ENCODE measurements at places on chromosomes 4 and X. TPM values are rescaled to one million over a fixed set of nuclear protein-coding genes. Genes with fewer than 3 reads are reported as not detected.

- no peaks in the 10 kb centered on the region for H3K4me1 ChIP-seq
- no peaks in the 10 kb centered on the region for H3K36me3 ChIP-seq
- H3K27me3 ChIP-seq: no peaks in the 10 kb centered on the region
- H3K4me3 ChIP-seq: no peak overlapping the region
- no peak for DNase-seq
Observed at GRCh38 chr4:112213091-112213490, 18.5 kb upstream of the AP1AR start.

AFF2 gene
- 41.0 TPM for total RNA-seq

GRCh38 chr4:3766785-3767569 is 792 bp downstream of the ADRA2C start:
- H3K27ac ChIP-seq: no peak overlapping the region
- peak overlapping the region; percentile 46 for H3K4me3 ChIP-seq
- no peaks in the 10 kb centered on the region for H3K4me1 ChIP-seq
- no peak for DNase-seq
- H3K27me3 ChIP-seq: peaks cover 58% of the 10 kb centered on the region

PRRG1 gene
- 15.2 TPM for total RNA-seq

- H3K36me3 ChIP-seq: no peaks in the 10 kb centered on the region
- DNase-seq: no peak
- H3K27ac ChIP-seq: no peak overlapping the region
- no peak overlapping the region for H3K4me3 ChIP-seq
- no peaks in the 10 kb centered on the region for H3K27me3 ChIP-seq
Observed at GRCh38 chr4:78596111-78596742, 44.7 kb downstream of the ANXA3 start.

DNA sequence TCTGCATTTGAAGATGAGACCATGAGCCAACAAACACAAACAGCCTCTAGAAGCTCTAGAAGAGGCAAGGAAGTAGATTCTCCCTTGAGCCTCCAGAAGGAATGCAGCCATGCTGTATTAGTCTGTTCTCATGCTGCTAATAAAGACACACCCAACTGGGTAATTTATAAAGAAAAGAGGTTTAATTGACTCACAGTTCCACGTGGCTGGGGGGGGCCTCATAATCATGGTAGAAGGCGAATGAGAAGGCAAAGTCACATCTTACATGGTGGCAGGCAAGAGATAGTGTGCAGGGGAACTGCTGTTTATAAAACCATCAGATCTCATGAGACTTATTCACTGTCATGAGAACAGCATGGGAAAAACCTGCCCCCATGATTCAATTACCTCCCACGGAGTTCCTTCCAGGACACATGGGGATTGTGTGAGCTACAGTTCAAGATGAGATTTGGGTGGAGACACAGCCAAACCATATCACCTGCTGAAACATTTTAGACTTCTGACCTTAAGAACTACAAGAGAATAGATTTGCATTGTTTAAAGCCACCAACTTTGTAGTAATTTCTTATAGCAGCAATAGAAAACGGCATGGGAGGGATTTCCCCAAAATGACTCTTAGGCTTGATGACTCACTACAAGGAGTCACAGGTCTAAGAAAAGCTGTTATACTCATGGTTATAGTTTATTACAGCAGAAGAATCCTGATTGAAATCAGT is 284.4 kb upstream of the SFRP2 start:
- H3K27me3 ChIP-seq: no peaks in the 10 kb centered on the region
- no peak for DNase-seq
- no peaks in the 10 kb centered on the region for H3K4me1 ChIP-seq

GRCh38 chrX:118504581-118504980 is 9.0 kb downstream of the DOCK11 start:
- no peaks in the 10 kb centered on the region for H3K27me3 ChIP-seq
- H3K36me3 ChIP-seq: no peaks in the 10 kb centered on the region
- DNase-seq: no peak
- no peak overlapping the region for H3K4me3 ChIP-seq
- no peak overlapping the region for H3K27ac ChIP-seq
- H3K4me1 ChIP-seq: no peaks in the 10 kb centered on the region

DNA sequence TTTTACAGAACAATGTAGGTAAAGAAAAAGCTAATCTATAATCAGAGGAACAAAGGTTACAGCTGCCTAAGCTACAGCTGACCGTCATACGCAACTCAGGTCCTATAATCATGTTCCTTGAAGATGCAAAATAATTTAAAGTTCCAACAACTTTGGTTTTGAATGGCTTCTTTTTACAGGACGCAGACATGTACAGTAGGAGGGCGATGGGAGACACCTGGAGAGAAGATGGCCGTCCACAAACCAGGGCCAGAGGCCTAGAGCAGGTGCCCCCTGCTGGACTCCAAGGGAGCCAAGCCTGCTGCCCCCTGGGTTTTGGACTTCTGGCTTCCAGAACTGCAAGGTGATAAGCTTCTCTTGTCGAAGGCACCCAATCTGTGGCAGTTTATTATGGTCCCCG is 10.6 kb downstream of the HGFAC start:
- H3K4me1 ChIP-seq: no peaks in the 10 kb centered on the region
- no peak for DNase-seq
- H3K4me3 ChIP-seq: no peak overlapping the region
- H3K36me3 ChIP-seq: no peaks in the 10 kb centered on the region

DNA sequence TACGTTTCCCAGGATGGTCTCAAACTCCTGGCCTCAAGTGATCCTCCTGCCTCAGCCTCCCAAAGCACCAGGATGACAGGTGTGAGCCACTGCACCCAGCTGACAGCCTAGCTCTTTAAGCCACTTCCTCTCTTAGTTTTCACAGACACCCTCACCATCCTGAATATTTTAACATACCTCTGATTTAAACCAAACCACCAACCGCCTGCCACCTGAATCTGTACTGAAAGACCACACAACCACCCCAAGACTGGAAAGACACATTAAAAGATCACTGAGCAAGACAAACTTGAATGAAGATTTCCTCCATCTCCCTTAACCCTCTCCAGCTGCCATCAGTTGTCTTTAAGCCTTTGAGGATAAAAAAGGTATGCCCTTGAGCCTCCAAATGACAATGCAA is 110.6 kb downstream of the SH3KBP1 start:
- no peaks in the 10 kb centered on the region for H3K4me1 ChIP-seq
- peak overlapping the region; percentile 55 for H3K27ac ChIP-seq
- no peak for DNase-seq

DNA sequence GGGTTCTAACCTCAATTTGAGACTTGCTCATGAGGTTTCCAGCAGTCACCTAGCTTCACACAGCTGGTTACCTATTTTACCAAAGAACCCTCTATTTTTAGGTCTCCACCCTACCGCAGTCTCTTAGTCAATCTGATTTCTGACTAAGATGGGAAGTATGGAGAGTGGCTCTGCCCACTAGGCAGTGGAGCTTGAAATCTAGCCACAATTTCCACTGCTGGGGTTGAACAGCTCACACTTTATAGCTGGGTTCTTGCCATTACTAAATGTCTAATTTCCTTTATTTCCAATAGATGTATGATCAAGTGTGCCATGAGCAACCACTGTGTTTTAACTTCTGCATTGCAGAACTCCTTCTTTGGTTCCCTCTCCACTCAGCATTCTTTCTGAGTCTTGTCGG is 43.1 kb downstream of the GASK1B start:
- no peak for DNase-seq
- no peaks in the 10 kb centered on the region for H3K27me3 ChIP-seq
- H3K27ac ChIP-seq: peak overlapping the region; percentile 20
- H3K4me1 ChIP-seq: no peaks in the 10 kb centered on the region
- no peaks in the 10 kb centered on the region for H3K36me3 ChIP-seq

- peaks cover 1% of the 10 kb centered on the region for H3K4me1 ChIP-seq
- DNase-seq: peak; percentile 36
- no peak overlapping the region for H3K4me3 ChIP-seq
Observed at GRCh38 chr4:7198440-7199128, 6.2 kb downstream of the SORCS2 start.

DNA sequence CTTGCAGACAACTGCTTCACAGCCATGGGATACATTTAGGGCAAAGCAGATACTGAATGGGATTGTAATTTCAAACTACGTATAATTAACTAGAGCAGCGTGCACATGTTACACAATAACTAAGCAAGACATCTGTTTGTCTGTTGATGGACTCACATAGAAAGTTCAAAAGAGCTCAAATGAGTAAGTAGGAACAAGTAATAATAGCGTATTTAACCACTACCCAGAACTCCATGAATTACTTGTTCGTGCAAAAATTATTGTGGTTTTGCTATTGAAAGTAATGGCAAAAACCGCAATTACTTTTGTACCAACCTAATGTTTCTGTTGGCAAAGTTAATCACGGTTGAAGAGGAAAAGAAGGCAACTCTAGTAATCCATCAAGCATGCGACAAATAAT is 825.4 kb downstream of the PCDH18 start:
- H3K36me3 ChIP-seq: no peaks in the 10 kb centered on the region
- H3K4me1 ChIP-seq: no peaks in the 10 kb centered on the region
- no peak for DNase-seq
- H3K4me3 ChIP-seq: no peak overlapping the region

GTPBP6 gene
- total RNA-seq: 27.2 TPM

DNA sequence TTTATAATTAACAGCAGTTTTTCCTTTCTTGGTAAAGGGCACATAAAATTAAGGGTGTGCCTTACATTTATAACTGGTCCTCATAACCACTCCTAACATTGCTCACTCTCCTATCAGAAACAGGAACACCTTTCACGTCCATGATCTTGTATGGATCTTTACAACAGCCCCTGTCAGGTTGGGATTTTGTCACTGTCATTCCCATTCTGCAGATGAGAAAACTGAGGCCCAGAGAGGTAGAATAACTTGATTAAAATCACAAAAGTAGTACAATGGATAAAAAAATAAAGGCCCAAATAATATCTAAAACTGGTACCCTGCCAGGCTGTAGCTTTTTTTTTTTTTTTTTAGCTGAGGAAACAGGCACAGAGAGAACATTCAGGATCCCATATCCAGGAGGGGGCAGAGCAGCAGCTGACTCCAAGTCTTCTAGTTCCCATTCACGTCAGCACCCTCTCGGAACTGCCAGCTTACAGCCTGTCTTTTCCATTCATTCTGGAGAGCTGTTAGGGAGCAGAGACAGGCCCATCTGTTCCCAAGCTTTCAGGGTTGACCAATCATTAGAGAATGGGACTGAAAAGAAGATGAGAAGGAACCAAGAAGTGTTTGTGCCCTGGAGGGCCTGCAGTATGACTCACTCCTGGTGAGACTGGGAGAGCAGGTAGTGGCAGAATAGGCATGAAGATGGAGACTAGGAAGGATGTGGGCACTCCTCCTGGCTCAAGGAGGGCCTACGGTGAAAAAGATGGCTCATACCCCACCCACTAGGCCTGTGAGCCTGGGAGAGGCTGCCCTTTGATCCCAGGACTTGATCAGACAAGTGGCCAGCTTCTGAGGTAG is 7.3 kb downstream of the SUV39H1 start:
- peaks cover 58% of the 10 kb centered on the region for H3K27me3 ChIP-seq
- no peak overlapping the region for H3K4me3 ChIP-seq
- peak overlapping the region; percentile 70 for H3K27ac ChIP-seq
- peak; percentile 54 for DNase-seq
- H3K4me1 ChIP-seq: no peaks in the 10 kb centered on the region
- H3K36me3 ChIP-seq: no peaks in the 10 kb centered on the region

DNA sequence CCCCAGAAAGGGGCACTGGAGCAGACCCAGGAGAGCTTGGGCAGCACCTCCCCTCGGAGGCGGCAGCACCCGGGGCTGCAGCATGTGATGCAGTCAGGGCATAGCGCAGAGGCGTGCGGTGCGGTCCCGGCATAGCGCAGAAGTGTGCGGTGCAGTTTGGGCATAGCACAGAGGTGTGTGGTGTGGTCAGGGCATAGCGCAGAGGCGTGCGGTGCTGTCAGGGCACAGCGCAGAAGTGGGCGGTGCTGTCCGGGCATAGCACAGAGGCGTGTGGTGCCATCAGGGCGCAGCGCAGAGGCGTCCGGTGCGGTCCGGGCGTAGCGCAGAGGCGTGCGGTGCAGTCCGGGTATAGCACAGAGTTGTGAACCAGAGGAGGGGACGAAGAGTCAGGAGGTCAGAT is 42.8 kb downstream of the ADRA2C start:
- H3K27me3 ChIP-seq: peaks cover 44% of the 10 kb centered on the region
- no peak for DNase-seq
- H3K4me1 ChIP-seq: no peaks in the 10 kb centered on the region
- H3K4me3 ChIP-seq: no peak overlapping the region
- H3K27ac ChIP-seq: no peak overlapping the region
- no peaks in the 10 kb centered on the region for H3K36me3 ChIP-seq

GRCh38 chrX:31697294-31697916 is 625.6 kb upstream of the FTHL17 start:
- peaks cover 6% of the 10 kb centered on the region for H3K27me3 ChIP-seq
- no peak for DNase-seq
- H3K27ac ChIP-seq: no peak overlapping the region
- no peak overlapping the region for H3K4me3 ChIP-seq

GRCh38 chr4:2318885-2319284 is 57.0 kb upstream of the MXD4 start:
- no peaks in the 10 kb centered on the region for H3K27me3 ChIP-seq
- H3K4me1 ChIP-seq: no peaks in the 10 kb centered on the region
- H3K27ac ChIP-seq: no peak overlapping the region
- H3K4me3 ChIP-seq: no peak overlapping the region
- DNase-seq: peak; percentile 2
- no peaks in the 10 kb centered on the region for H3K36me3 ChIP-seq

DNA sequence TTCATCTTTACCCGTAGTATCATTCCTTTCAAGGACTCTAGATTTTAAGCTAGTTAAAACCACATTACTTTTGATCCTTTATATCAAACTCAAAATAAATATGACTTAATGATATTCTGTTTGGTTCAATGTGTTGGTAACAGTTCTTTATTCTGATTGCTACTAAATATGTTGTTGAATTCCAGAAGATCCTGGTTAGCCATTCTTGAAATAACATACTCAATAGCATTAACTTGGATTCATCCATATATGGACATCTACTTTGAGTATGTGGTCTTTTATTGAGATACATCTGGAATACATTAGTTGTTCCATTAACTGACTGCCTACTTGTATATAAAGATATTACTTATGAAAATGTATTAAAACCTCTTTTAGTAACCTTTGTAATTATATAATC is 27.5 kb upstream of the PCDH18 start:
- H3K36me3 ChIP-seq: no peaks in the 10 kb centered on the region
- H3K4me1 ChIP-seq: no peaks in the 10 kb centered on the region
- no peak for DNase-seq
- no peak overlapping the region for H3K27ac ChIP-seq
- no peak overlapping the region for H3K4me3 ChIP-seq
